Lower lobe of right lung (tissue), 2 donors: ENCODE measurements at places on chromosomes 12 and 14.
A peak's percentile ranks its signal among the peaks of the same experiment; 100 is the strongest.

- DNase-seq: no peak
Measured at GRCh38 chr12:12474931-12475795, 87.5 kb downstream of the DUSP16 start.

- DNase-seq: no peak
Measured at GRCh38 chr12:107558816-107559382, 126.7 kb upstream of the PWP1 start.

- DNase-seq: no peak
Measured at GRCh38 chr14:91269076-91269991, 24.8 kb upstream of the GPR68 start.

- no peak for DNase-seq
Measured at GRCh38 chr14:92615451-92615850, 101.9 kb downstream of the RIN3 start.

GRCh38 chr12:12521044-12521485, 41.6 kb downstream of the DUSP16 start:
- no peak for DNase-seq

DNA sequence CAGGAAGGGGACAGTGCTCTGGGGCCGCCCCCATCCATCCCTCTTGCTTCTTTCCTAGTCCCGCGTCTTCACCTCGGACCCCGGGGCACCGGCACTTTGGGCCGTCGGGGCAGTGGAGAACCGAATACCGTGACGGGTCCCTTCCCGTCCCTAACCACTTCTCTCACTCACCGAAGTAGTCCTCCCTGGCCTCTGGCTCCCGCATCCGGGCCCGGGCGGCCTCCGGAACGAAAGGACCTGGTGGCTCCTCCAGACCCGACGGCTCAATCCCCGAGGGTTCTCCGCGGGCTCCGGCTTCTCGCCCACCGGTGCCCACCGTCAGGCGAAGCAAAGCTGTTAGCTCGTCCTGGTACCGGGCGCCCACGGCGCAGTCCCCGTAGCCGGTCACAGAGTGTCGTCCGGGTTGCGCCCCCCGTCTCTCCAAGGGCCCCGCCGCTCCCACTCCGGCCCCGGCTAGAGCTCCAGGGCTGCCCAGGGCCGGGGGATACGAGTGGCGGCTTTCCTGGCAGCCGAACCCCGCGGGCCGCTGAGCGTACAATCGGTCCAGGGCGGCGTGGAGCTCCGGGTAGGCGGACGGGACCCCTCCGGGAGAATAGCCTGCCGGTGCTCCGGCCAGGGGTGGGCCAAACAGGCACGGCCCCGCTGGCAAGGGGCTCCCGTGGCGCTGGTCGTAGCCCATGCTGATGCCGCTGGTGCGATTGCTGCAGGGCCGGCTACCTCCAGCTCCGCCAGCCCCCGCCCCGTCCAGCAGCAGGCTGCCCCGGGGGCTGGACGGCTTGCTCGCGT, 1.1 kb downstream of the AJUBA start:
- peak; percentile 55 for DNase-seq

GRCh38 chr12:100290016-100290415, 23.0 kb downstream of the SCYL2 start:
- DNase-seq: no peak

- DNase-seq: no peak
Measured at GRCh38 chr14:67423424-67423823, 11.5 kb upstream of the PLEK2 start.

DNA sequence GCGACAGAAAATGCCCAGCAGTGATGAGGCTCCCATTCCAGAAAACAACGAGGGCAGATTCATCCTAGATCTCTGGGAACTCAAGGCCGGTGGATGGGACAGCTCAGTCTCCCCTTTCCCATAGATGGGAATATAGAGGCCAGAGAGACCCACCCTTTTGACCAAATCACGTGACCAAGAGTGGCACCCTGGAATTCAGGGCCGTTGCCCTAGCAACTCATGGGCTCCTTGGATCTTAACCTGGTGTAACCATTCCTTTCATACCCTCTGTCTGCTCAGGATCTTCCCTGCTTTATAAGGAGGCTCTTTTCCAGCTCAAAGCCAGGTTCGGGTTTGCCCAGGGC, 8.4 kb upstream of the LRTM2 start:
- no peak for DNase-seq

- no peak for DNase-seq
Measured at GRCh38 chr12:66837311-66837627, 158.4 kb upstream of the GRIP1 start.

- DNase-seq: no peak
Measured at GRCh38 chr12:15427913-15428312, 105.6 kb downstream of the PTPRO start.

DNA sequence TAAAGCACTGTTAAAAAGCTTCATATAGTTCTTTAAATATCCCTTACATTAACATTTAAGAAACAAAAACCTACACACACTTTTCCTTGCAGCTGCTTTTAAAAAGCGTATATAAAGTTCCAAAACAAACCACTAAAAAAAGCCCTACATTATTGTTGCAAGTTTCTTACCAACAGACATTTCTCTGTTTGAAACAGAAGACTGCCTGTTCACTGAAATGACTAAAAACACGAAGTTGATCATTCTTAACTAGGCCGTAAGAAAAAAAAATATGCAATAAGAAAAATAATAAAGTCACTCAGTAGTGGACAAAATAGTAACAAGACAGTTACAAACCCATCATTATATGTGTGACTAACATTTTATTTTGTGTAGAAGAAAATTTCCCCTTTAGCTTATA, 37.3 kb downstream of the KIF21A start:
- DNase-seq: no peak

- DNase-seq: peak; percentile 45
Measured at GRCh38 chr14:104138718-104139459, 502 bp downstream of the KIF26A start.

- no peak for DNase-seq
Measured at GRCh38 chr14:93764211-93764659, 24.1 kb downstream of the PRIMA1 start.

DNA sequence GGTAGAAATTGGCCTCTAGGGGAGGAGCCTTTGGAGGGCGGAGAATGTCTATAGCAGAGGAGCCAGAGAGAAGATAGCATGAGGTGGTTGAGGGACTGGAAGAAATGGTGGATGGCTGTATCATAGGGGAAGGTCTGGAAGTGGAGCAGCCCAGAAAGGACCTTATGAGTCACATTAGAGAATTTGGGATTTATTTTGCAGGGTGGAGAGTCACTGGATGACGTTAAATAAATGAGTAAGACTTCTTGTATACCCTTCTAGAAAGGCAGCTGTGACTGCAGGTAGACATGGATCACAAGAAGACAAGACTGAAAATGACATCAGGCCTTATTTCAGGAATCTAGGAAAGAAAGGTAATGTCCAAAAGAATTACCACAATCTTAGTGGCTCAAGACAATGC, 208.2 kb upstream of the TMTC1 start:
- no peak for DNase-seq
